Activated CD8-positive, alpha-beta memory T cell treated with anti-CD3 and anti-CD28 coated beads, Interleukin-2, amount 10 ng/mL, durations not matched to agents 7 days and 5 days (primary cell): ENCODE measurements at places on chromosomes 5 and 9.

DNA sequence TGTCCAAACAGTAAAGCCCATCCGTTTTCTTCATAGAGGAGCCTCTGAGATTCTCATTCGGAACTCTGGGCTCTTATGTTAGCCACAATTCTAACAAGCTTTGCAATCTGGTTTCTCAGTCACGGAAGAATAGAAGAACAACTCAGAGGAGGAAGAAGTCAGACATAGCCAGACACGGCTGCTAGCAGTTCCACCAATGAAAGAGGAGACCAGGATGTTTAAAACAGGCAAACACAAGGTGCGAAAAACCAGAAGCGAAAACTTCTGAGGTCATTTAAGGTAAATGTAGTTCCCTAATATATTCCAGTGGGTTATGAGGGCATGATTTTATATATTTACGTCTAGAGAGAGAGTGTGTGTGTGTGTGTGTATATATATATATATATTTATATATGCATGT, 34.1 kb upstream of the GDNF start:
- H3K4me1 ChIP-seq: no peaks in the 10 kb centered on the region
- DNase-seq: no peak
- peaks cover 3% of the 10 kb centered on the region for H3K27me3 ChIP-seq
- H3K36me3 ChIP-seq: no peaks in the 10 kb centered on the region
- no peak overlapping the region for H3K4me3 ChIP-seq
- H3K27ac ChIP-seq: no peak overlapping the region

DNA sequence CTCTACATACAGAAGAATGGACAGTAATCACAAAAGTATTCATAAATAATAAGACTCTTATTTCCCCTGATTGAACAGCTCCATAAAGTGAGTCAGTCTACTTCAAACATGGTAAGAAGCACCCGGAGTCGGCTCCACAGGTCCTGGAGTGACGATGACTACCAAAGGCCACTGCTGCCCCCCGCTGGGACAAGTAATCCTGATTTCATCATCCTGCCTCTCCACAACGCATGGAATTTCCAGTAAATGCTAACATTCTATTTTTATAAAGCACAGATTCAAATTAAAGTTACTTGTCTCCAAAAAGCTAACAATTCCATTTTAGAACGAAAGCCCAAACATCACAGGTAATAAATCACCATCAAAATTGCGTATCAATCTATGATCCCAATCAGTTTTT, 16.2 kb downstream of the ATPSCKMT start:
- DNase-seq: no peak
- H3K27me3 ChIP-seq: no peaks in the 10 kb centered on the region
- H3K4me3 ChIP-seq: no peak overlapping the region
- H3K27ac ChIP-seq: no peak overlapping the region
- H3K4me1 ChIP-seq: no peaks in the 10 kb centered on the region

DNA sequence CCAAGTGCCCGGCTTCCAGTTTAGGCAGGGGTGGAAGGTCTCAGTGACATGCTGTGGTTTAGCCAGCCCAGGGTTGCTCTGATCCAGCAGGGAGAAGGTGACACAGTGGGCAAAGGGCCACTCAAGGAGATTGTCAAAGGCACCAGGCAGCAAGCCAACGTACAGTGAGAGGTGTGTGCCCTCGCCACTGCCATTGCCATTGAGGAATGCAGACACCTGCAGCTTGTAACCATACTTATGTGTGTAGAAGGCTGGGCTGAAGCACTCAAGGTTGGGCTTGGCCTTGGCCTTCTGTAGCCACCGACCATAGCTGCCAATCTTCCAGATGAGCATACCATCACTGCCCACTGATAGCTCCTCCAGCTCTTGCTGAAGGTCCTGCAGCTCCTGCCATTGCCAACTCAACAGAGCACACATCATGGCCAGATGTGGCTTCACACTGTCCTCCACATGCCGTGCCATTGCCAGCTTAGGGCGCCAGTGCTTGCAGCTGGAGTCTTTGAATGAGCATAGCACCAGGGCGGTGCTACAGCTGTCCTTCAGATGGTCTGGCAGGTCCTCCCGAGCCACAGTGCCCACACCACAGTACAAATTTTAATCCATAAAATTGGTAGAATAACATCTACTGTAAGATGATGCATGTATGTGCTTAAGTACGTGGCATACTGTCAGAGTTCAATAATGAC, 59.7 kb upstream of the HMHB1 start:
- peaks cover 3% of the 10 kb centered on the region for H3K4me1 ChIP-seq
- H3K27me3 ChIP-seq: peaks cover 3% of the 10 kb centered on the region
- no peaks in the 10 kb centered on the region for H3K36me3 ChIP-seq
- no peak overlapping the region for H3K4me3 ChIP-seq
- H3K27ac ChIP-seq: no peak overlapping the region

- H3K4me1 ChIP-seq: no peaks in the 10 kb centered on the region
- no peak for DNase-seq
- no peak overlapping the region for H3K27ac ChIP-seq
- no peak overlapping the region for H3K4me3 ChIP-seq
- H3K27me3 ChIP-seq: no peaks in the 10 kb centered on the region
- H3K36me3 ChIP-seq: no peaks in the 10 kb centered on the region
Measured at GRCh38 chr9:86809759-86810367, 137.4 kb downstream of the GAS1 start.

DNA sequence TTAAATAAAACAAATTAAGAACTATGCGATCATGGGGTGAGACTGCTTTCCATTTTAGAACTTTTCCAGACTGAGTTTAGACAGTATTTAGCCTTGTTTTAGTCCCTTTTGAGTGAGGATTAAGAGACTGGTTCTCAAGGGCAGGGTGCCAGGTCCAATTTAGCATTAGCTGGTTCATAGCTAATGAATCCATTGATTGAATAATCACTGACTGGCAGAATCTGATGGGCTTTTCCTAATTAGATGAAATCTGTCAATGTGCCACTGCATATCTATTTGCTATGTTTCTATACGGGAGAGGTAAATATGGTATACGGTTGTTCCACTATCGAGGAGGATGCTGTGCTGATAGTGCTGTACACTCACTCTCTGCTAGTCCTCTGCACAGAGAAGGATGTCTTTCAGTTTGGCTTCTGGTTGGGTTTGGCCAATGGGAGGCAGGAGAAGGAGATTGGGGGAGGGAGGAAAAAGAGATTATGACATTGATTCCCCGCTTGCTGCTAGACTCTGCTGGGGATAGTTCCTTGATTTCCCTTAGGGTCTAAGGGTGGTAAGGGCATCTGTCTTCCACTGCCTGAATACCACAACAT, 496.6 kb downstream of the CTNND2 start:
- no peak for DNase-seq
- H3K27ac ChIP-seq: no peak overlapping the region
- H3K27me3 ChIP-seq: no peaks in the 10 kb centered on the region
- no peaks in the 10 kb centered on the region for H3K36me3 ChIP-seq

- peaks cover 4% of the 10 kb centered on the region for H3K27me3 ChIP-seq
- no peak overlapping the region for H3K27ac ChIP-seq
- no peak for DNase-seq
- no peaks in the 10 kb centered on the region for H3K4me1 ChIP-seq
Measured at GRCh38 chr9:88733651-88734421, 198.9 kb downstream of the NXNL2 start.

GRCh38 chr5:69090158-69090557, 3.7 kb upstream of the SLC30A5 start:
- no peak for DNase-seq
- H3K27me3 ChIP-seq: no peaks in the 10 kb centered on the region
- H3K36me3 ChIP-seq: no peaks in the 10 kb centered on the region
- H3K27ac ChIP-seq: no peak overlapping the region
- peaks cover 25% of the 10 kb centered on the region for H3K4me1 ChIP-seq
- no peak overlapping the region for H3K4me3 ChIP-seq

DNA sequence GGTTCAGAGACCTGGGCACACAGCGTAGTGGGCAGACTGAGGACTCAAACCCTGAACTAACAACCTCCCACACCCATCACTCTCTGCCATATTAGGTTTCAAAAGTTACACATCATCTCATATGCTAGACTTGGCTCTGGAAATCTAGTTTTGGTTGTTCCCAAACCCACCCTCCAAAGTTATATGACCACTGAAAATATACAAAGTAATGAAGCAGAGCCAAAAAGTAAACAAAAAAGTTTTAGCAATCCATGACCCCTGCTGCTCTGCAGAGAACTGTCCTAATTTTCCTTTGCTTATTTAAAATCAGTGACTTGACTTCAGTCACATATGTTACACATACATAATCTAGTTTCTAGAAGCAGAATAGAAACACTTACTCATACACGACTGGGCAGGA, 155.6 kb upstream of the TAS2R1 start:
- H3K27me3 ChIP-seq: no peaks in the 10 kb centered on the region
- no peak overlapping the region for H3K4me3 ChIP-seq
- no peak for DNase-seq
- no peaks in the 10 kb centered on the region for H3K36me3 ChIP-seq

- H3K27me3 ChIP-seq: no peaks in the 10 kb centered on the region
- no peak overlapping the region for H3K27ac ChIP-seq
- no peaks in the 10 kb centered on the region for H3K36me3 ChIP-seq
- H3K4me3 ChIP-seq: no peak overlapping the region
- H3K4me1 ChIP-seq: no peaks in the 10 kb centered on the region
- no peak for DNase-seq
Measured at GRCh38 chr9:13974891-13975290, 339.1 kb downstream of the NFIB start.

DNA sequence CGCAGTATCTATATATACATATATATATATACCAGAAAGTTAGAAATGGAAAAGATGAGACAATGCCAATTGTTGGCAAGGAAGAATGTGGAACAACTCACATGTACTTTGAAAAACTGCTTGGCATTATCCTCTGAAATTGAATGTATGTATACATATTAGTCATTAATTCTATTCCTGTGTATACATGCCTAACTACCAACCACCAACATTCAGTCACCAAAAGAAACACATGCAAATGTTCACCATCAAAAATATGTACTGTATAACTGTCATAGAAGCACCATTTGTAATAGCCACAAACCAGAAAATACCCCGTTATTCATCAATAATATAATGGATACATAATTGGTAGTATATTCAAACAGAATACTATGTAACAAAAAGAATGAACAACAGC, 330.2 kb upstream of the GRAMD2B start:
- H3K4me3 ChIP-seq: no peak overlapping the region
- H3K27me3 ChIP-seq: no peaks in the 10 kb centered on the region
- no peaks in the 10 kb centered on the region for H3K36me3 ChIP-seq
- H3K27ac ChIP-seq: no peak overlapping the region

GRCh38 chr5:43320846-43321245, 7.6 kb upstream of the HMGCS1 start:
- H3K4me1 ChIP-seq: peaks cover 2% of the 10 kb centered on the region
- no peak overlapping the region for H3K4me3 ChIP-seq
- no peak for DNase-seq
- H3K27me3 ChIP-seq: no peaks in the 10 kb centered on the region

DNA sequence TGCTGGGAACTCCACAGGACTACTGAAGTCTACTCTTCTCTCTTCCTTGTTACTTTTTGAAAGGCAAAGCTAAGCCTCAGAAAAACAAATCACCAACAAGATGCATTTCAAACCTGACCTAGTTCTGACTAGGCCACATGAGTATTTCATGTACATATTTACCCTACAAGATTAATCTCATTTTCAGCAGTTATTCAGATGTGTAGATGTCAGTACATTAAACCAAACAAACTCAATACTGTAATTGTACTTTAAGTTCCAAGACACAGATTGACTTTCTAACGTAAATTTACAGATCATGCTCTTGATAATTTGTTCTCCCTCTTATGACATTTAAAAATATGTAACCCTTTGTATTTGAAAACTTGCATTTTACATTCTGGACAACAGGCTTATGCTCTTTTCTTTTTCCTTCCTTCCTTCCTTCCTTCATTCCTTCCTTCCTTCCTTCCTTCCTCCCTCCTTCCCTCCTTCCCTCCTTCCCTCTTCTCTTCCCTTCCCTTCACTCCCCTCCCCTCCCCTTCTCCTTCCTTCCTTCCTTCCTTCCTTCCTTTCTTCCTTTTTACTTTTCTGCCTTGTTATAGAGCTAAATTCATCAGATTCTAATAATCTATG, 1653.4 kb downstream of the EFNA5 start:
- no peak overlapping the region for H3K4me3 ChIP-seq
- DNase-seq: no peak
- H3K27ac ChIP-seq: no peak overlapping the region

- no peaks in the 10 kb centered on the region for H3K4me1 ChIP-seq
- no peak overlapping the region for H3K4me3 ChIP-seq
- no peak overlapping the region for H3K27ac ChIP-seq
- peaks cover 12% of the 10 kb centered on the region for H3K36me3 ChIP-seq
- DNase-seq: no peak
Measured at GRCh38 chr9:69223605-69224004, 49.5 kb downstream of the TJP2 start.

- H3K36me3 ChIP-seq: no peaks in the 10 kb centered on the region
- H3K4me1 ChIP-seq: no peaks in the 10 kb centered on the region
- no peak overlapping the region for H3K4me3 ChIP-seq
- no peak overlapping the region for H3K27ac ChIP-seq
Measured at GRCh38 chr9:9173264-9173663, 1373.7 kb upstream of the DMAC1 start.

- peaks cover 4% of the 10 kb centered on the region for H3K27me3 ChIP-seq
- H3K27ac ChIP-seq: peak overlapping the region; percentile 2
- no peaks in the 10 kb centered on the region for H3K36me3 ChIP-seq
- H3K4me3 ChIP-seq: no peak overlapping the region
Measured at GRCh38 chr9:110021891-110022290, 186.1 kb downstream of the C9orf152 start.

DNA sequence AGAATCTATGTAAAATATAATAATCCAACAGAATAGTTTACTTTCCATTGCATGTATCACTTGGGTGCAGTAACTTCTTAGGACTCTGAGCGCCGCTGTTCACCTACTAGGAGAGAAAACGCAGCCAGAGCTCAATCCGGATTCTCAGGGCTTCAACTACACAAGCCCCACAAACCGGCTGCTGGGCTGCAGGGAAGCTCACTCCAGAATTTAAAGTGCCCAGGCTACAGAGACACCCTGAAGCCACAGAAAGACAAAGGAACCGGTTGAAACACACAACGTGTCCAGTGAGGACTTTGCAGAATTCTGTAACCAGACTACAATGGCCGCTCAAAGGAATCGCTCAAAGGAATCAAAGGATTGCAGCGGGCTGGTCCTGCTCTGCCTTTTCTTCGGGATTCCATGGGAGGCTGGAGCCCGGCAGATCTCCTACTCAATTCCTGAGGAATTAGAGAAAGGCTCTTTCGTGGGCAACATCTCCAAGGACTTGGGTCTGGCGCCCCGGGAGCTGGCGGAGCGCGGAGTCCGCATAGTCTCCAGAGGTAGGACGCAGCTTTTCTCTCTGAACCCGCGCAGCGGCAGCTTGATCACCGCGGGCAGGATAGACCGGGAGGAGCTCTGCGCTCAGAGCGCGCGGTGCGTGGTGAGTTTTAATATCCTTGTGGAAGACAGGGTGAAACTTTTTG, at the start of gene PCDHGA10:
Gene PCDHGA10, plus strand, starts transcription at position 134 of the 686 bp plus-strand sequence. Its CDS starts 189 bp downstream, at position 323.
- peak; percentile 69 for DNase-seq
- H3K27ac ChIP-seq: no peak within 1 kb of the TSS
- peak within 1 kb of the TSS; percentile 60 for H3K4me3 ChIP-seq
